Fibroblast of villous mesenchyme (primary cell): ENCODE measurements at places on chromosomes 12 and 14. TPM values are rescaled to one million over a fixed set of nuclear protein-coding genes. Genes with fewer than 3 reads are reported as not detected.
A peak's percentile ranks its signal among the peaks of the same experiment; 100 is the strongest.

The ATP5MC2 gene
- 70.8 and 72.2 TPM in 2 replicates for total RNA-seq

The GPX2 gene
- total RNA-seq, result not detected in 2 replicates

DNA sequence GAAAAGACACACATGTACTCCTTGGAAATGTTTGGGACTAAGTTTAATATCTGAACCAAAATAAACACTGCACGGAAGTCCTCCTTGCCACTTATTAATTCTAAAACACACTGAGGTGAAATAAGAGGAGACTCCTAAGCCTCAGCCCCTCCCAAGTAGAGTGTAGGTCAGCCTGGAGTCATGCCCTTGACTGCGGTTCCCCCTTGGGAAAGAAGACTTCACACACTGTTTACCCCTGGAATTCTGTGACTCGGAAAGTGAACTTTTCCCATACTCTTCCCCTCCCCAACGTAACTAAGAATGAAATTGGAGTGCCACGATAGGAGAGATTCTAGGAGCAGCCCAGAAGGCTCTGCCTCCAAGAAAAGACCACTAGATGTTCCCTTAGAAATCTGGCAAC lies 8.6 kb upstream of the TFCP2 start:
- DNase-seq, result no peak

GRCh38 chr14:92564344-92565039 lies 50.9 kb downstream of the RIN3 start:
- no peak for DNase-seq

The ACTR6 gene
- total RNA-seq, result 13.9 and 21.2 TPM in 2 replicates

GRCh38 chr12:49925433-49926204 lies 21.9 kb upstream of the FAIM2 start:
- DNase-seq, result no peak

- DNase-seq, result no peak
These were observed 7.6 kb upstream of the MAP1LC3B2 start for GRCh38 chr12:116551619-116551951.

- peak; percentile 84 for DNase-seq
These were observed 12.1 kb downstream of the SNRPF start for GRCh38 chr12:95870897-95871296.

DNA sequence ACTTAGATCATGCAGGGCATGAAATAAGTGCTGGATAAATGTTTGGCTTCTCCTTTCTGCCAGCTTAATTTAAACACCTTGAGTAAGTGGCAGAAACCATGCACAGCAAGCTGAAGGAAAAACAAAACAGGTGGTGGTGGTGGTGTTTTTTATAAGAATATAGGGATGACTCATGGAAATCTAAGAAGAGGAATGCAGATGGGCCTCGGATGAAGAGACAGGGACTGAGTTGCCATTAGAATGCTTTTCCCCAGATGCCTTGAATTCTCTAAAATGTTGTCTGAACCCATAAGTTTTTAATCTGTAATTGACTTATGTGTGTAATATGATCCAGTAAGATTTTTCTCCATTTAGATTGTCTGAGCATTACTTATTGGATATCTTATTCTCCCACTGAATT lies 93.1 kb upstream of the ZDHHC17 start:
- peak; percentile 28 for DNase-seq
